ENCODE measurements at places on chromosomes 12 and 14.

- DNase-seq: no peak
Observed at GRCh38 chr14:53368711-53369201, 215.6 kb upstream of the DDHD1 start.

DNA sequence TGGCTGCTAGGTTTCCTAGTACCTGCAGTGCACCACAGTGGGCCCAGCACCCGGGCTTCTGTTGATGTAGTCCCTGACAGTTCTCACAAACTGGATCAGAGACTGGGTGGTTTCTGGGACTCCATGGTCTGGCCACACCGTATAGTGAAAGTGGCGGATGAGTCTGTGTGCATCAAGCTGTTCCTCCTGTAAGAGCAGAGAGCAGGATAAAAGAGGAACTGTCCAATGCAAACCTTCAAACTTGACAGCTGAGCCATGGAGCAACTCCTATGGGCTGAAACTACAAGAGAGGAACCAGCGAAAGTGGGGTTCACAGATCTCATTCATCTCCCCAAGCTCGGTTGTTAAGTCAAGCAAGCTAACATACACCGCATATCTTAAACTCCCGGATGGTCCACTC lies 102.8 kb downstream of the PTPRB start:
- no peak for DNase-seq

DNA sequence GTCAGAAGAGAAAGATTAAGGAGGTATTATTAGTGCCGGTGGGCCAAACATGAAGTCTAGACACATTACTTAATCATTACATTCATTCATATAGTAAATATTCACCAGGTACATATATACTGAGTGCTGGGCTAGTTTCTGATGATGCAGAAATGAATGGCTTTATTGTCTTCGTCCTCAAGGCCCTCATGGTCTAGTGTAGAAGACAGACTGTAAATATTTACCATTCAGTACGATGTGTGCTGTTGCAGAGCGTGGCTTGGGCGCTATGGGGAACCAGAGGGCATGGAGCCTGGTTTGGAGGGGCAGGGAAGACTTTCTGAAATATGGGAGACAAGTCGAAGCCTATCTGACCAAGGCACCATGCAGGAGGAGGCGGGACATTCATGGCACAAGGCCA lies 37.0 kb upstream of the TCL1B start:
- no peak for DNase-seq

GRCh38 chr14:39175445-39176262 lies 600 bp downstream of the PNN start:
- DNase-seq: no peak

DNA sequence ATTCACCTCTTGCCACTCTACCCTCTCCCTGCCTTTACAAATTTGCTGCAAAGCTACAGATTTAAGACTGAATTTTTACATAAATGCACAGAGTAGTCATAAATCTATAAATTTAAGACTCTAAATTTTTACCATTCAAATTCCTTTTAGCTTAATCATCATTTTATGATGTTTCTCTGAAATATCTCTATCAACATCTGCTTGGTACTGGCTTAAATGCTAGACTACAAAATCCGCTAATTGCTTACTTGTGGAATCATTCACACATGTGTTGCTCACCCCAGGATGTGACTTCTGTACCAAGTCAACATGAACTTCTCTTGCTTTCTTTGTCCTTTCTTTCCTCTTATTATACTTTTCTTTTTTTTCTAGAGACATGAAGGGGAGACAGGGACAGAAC lies 109.2 kb downstream of the GALC start:
- DNase-seq: no peak

GRCh38 chr12:40104461-40105264 lies 1.2 kb downstream of the SLC2A13 start:
- DNase-seq: no peak

DNA sequence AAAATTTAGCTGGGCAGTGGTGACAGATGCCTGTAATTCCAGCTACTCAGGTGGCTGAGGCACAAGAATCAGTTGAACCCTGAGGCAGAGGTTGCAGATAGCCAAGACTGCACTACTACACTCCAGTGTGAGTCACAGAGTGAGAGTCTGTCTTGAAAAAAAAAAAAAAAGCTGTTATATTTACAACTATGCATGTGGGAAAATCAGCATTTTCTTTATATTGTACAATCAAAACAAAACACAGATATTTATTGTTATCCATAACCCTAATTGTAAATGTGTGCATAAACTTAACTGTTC lies 12.5 kb downstream of the C1R start:
- DNase-seq: no peak

DNA sequence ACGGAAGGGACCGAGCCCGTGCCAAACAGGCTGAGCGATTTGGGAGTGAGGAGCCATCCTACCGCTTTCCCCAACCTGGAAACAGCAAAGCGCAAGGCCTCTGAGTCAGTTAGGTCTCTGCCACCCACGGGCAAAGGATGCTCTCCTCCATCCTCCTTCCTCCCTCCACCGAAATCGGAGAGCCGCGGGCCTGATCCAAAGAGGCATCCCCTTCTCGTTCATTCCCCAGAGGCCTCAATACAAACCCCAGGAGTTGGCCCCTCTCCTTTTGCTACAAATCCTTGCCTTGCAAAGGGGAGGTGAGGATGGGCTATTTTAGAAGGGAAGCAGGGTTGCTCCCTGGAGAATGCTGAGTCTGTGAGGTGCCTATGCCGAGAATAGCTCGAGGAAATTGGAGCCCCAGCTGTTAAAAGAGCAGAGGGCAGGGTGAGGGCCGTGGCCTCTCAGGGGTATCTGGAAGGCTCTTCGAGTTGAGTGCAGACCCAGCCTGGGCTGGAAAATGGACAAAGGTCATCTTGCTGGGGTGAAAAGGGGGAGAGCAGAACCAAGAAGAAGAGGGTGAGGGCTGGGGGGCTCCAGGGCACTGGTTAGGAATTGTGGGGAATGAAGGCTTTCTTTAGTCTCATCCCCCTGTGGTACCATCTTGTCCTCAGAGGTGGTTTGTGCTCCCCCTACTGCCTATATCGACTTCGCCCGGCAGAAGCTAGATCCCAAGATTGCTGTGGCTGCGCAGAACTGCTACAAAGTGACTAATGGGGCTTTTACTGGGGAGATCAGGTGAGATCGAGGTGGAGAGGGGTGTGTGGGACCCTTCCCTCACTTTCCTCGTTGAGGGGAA lies 1.1 kb downstream of the TPI1 start:
- no peak for DNase-seq

DNA sequence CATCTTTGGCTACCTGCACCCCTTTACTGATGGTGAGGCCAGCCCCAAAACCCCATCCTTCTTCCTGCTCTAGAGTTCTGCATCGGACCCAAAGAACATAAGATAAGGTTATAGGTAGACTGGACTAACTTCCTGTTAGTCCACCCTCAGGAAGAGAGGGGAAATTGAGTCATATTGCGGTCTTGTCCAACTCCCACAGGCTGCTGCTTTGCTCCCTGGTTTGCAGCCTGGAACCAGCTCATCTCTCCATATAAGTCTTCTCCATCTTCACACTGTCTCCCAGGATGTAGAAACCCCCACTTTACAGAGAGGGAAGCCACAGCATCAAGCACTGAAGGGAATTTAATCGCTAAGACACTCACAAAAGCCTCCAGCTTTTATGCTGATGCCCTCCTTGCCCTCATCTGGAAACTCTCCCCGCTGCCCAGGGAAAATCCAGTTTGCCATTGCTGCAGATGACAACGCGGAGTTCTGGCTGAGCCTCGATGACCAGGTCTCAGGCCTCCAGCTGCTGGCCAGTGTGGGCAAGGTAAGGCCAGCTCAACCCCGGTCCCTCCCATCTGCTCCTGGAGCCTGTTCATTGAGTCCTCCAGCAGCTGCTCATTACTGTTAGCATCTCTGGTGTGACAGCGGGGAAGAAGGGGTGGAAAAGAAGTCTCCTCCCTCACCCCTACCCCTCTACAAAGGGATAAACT lies 85.3 kb downstream of the B4GALNT3 start:
- DNase-seq: no peak

GRCh38 chr14:97970222-97970621 lies 1173.0 kb downstream of the VRK1 start:
- no peak for DNase-seq

- DNase-seq: no peak
Observed at GRCh38 chr12:26114720-26115401, 10.0 kb downstream of the BHLHE41 start.

GRCh38 chr14:96205978-96206360 lies 1.3 kb downstream of the BDKRB2 start:
- DNase-seq: no peak

- no peak for DNase-seq
Observed at GRCh38 chr14:53954551-53955228, 1.9 kb downstream of the BMP4 start.

- DNase-seq: peak; percentile 76
Observed at GRCh38 chr12:46224386-46224785, 44.5 kb downstream of the SLC38A1 start.

- DNase-seq: no peak
Observed at GRCh38 chr14:98564541-98564940, 707.5 kb downstream of the BCL11B start.

DNA sequence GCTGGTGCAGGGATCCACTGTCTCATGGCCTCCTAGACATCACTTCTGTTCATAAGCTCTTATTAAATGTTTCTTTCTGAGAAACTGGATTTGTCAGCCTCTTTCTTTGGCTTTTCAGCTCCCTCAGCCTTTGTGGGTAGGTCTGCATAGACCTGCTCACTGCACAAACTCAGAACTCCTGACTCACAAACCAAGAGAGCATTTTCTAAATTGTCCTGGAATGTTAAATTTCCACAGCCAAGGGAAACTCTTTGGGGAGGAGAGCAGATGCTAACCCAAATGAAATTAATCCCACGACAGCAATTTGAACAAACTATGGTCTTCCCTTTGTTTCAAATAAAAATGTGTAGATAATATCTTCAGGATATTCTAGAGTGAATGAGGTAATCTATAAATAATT lies 19.5 kb upstream of the CERS5 start:
- no peak for DNase-seq

DNA sequence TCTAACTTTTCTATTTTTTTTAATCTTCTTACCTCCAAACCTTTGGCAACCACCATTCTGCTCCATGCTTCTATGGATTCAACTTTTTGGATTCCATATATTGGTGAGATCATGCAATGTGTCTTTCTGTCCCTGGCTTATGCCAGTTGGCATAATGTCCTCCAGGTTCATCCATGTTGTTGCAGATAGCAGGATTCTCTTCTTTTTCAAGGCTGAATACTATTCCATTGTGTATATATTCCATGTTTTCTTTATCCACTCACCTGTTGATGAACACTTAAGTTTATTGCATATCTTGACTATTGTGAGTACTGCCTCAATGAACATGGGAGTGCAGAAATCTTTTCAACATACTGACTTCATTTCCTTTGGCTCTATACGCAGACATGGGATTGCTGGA lies 21.2 kb upstream of the SLC38A4 start:
- DNase-seq: no peak

GRCh38 chr14:66572826-66573225 lies 64.9 kb downstream of the GPHN start:
- DNase-seq: no peak

DNA sequence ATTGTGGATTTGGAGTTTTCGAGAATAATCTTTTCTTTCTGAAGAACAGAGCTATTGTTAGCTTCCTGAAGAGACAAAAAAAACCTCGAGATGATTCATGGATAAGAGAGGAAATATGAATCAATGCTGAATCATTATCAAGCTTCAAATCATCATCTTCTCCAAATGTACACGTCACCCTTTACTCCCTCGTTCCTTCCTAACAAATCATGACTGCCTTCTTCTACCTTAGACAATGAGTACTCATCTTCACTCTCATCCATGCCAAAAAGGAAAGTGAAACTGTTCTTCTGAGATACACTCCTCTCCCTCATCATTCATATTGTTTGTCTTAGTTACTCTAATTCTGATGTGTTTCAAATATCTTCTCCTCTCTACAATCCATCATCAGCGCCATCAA lies 1115.8 kb upstream of the ATXN7L3B start:
- DNase-seq: no peak

- no peak for DNase-seq
Observed at GRCh38 chr12:52171950-52172512, 19.8 kb downstream of the KRT80 start.

DNA sequence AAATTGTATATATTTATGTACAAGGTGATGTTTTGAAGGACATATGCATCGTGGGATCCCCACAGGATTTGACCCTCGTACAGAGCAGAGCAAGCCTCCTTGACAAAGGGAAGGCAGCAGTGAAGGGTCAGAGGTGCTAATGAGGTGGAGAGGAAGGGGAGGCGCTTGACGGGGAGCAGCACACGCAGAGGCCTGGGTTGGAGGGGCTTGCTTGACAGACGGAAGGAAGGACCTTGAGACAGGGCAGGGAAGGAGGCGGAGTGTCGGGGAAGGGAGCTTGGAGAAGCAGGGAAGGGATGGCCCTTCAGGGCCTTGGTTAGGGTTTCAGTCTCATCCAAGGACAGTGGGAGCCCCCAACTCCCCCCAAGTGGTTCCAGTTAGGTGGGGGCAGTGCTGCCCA lies 52.6 kb downstream of the ZNF664 start:
- DNase-seq: no peak

GRCh38 chr14:78758333-78758732 lies 588.2 kb downstream of the NRXN3 start:
- no peak for DNase-seq

- DNase-seq: no peak
Observed at GRCh38 chr12:124179936-124180607, 114.8 kb upstream of the RFLNA start.

GRCh38 chr12:5236022-5236640 lies 192.5 kb downstream of the KCNA5 start:
- no peak for DNase-seq

GRCh38 chr12:94689002-94689645 lies 38.8 kb upstream of the TMCC3 start:
- no peak for DNase-seq

- DNase-seq: peak; percentile 29
Observed at GRCh38 chr14:75222208-75222701, 45.8 kb upstream of the TMED10 start.

DNA sequence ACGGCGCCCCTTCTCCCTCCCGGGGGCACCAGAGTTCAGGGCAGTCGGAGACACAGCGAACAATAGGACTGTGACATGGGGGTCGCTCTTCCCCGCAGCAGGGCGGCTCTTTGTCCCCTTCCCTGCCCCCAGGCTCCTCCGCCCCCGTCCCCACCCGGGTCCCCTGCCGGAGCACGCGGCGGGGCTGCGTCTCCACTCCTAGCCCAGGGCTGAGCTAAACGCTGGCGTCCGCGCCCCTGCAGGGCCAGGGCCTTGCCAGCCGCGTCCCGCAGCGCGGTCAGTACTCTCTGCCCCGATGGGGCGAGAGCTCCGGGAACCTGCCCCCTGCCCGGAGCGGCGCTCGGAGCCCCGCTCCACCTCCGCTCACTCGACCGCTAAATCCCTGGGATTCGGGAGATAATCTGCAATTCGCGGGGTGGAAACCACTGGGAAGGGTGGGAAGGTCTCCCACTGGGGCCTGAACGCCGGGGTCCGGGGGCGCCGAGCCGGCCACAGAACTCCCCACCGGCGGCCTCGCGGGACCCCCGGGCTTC lies 825 bp upstream of the CCDC85C start:
- DNase-seq: no peak
